GM23248 (cell line): ENCODE measurements at places on chromosomes 2 and 18. TPM values are rescaled to one million over a fixed set of nuclear protein-coding genes. Genes with fewer than 3 reads are reported as not detected.

GRCh38 chr2:26805241-26805676 lies 19.4 kb downstream of the CENPA start:
- H3K36me3 ChIP-seq: no peaks in the 10 kb centered on the region
- peaks cover 9% of the 10 kb centered on the region for H3K4me1 ChIP-seq
- no peaks in the 10 kb centered on the region for H3K27me3 ChIP-seq
- peak overlapping the region; percentile 72 for H3K27ac ChIP-seq
- peak; percentile 94 for DNase-seq

- no peak overlapping the region for H3K4me3 ChIP-seq
- peak; percentile 86 for DNase-seq
- no peaks in the 10 kb centered on the region for H3K36me3 ChIP-seq
Observed at GRCh38 chr2:68256093-68256450, 3.7 kb upstream of the PPP3R1 start.

- H3K27ac ChIP-seq: no peak overlapping the region
- H3K4me3 ChIP-seq: no peak overlapping the region
- H3K36me3 ChIP-seq: no peaks in the 10 kb centered on the region
- no peaks in the 10 kb centered on the region for H3K27me3 ChIP-seq
- peaks cover 24% of the 10 kb centered on the region for H3K4me1 ChIP-seq
Observed at GRCh38 chr2:188851826-188852225, 122.3 kb upstream of the COL3A1 start.

- H3K27me3 ChIP-seq: no peaks in the 10 kb centered on the region
- H3K27ac ChIP-seq: no peak overlapping the region
- peaks cover 25% of the 10 kb centered on the region for H3K4me1 ChIP-seq
- no peak for DNase-seq
- no peak overlapping the region for H3K4me3 ChIP-seq
Observed at GRCh38 chr2:64128943-64129391, 15.3 kb downstream of the PELI1 start.

DNA sequence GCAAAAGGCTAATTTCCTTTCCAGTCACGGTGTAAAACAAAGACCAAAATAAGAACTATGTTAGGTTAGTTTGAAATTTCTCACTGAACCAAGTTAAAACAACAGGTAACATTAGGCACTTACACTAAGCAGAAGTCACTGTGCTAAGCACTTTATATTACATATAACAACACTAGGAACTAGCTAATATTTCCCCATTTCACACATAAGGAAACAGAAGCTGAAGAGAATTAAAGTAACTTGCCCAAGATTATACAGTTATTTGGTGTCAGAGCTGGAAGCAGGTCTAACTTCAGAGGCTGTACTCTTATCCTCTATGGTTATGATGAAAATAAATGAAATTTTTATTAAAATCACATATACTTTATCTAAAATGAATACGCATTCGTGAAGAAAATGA lies 5.9 kb downstream of the ITSN2 start:
- peaks cover 15% of the 10 kb centered on the region; the same call in 1 of the 2 replicates for H3K4me1 ChIP-seq
- H3K36me3 ChIP-seq: no peaks in the 10 kb centered on the region
- H3K27me3 ChIP-seq: no peaks in the 10 kb centered on the region
- H3K27ac ChIP-seq: no peak overlapping the region
- DNase-seq: no peak

Gene CDCA7
- total RNA-seq: 3.0 and 3.3 TPM in 2 replicates

- H3K4me1 ChIP-seq: no peaks in the 10 kb centered on the region
- H3K36me3 ChIP-seq: no peaks in the 10 kb centered on the region
Observed at GRCh38 chr2:14256890-14257289, 375.6 kb upstream of the LRATD1 start.

- no peak overlapping the region for H3K4me3 ChIP-seq
- peaks cover 19% of the 10 kb centered on the region for H3K36me3 ChIP-seq
- H3K27ac ChIP-seq: no peak overlapping the region
- no peaks in the 10 kb centered on the region for H3K27me3 ChIP-seq
- peaks cover 12% of the 10 kb centered on the region; the same call in 1 of the 2 replicates for H3K4me1 ChIP-seq
- DNase-seq: no peak
Observed at GRCh38 chr2:40164736-40165508, 287.0 kb downstream of the SLC8A1 start.

Gene IL36A
- not detected in 2 replicates for total RNA-seq

DNA sequence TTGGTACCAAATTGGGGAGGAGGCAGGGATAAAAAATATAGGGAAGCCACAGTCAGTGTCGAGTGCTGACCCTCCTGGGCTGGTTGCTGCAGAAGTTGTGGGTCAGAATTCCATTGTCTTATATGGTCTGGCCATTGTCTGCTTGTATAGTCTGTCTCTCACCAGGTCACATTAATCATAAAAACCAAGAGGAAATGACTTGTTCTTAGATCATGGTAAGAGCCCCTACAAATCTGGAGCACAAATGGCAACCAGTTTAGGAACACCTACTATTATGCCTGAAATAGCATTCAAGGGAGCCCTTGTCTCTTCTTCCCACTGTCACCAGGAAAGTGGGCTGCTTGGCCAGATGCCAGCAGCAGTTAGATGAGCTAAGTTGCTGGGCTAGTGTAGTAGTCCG lies 119.7 kb upstream of the RMP24 start:
- no peaks in the 10 kb centered on the region for H3K27me3 ChIP-seq
- H3K27ac ChIP-seq: no peak overlapping the region
- H3K4me3 ChIP-seq: no peak overlapping the region
- no peak for DNase-seq
- no peaks in the 10 kb centered on the region for H3K4me1 ChIP-seq

- H3K4me3 ChIP-seq: no peak overlapping the region
- H3K27ac ChIP-seq: no peak overlapping the region
- H3K4me1 ChIP-seq: no peaks in the 10 kb centered on the region
- DNase-seq: no peak
- peaks cover 21% of the 10 kb centered on the region; the same call in 1 of the 2 replicates for H3K27me3 ChIP-seq
Observed at GRCh38 chr2:175439416-175439815, 257.9 kb upstream of the ATP5MC3 start.

DNA sequence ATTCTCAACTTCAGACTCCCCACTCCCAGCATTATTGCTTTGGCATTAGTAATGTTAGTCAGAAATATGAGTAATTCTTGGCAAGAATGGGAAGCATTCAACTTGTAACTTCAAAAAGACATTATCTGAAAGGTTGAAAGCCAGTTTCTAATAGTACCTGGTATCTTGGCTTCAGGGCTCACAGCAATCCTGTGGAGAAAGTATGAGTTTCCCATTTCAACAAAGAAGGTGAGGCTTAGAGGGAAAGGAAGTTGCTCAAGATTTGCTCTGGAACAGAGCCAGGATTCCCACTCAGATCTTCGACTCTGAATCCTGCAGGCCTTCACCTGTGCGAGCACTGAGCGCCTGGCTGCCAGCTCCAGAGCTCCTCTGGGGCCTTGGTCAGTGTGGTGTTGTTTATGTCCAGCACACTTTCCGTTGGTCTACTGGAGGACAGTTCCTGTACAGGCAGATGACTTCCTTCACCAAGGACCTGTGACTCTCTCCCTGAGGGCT lies 136.1 kb downstream of the MCFD2 start:
- peak; percentile 67 for DNase-seq
- H3K4me3 ChIP-seq: no peak overlapping the region
- H3K4me1 ChIP-seq: peaks cover 64% of the 10 kb centered on the region
- H3K27me3 ChIP-seq: no peaks in the 10 kb centered on the region

GRCh38 chr2:147037048-147037447 lies 807.8 kb upstream of the ACVR2A start:
- no peak overlapping the region for H3K4me3 ChIP-seq
- DNase-seq: no peak
- H3K27ac ChIP-seq: no peak overlapping the region
- H3K27me3 ChIP-seq: no peaks in the 10 kb centered on the region
- no peaks in the 10 kb centered on the region for H3K36me3 ChIP-seq

Gene STARD6
- not detected in 2 replicates for total RNA-seq

- no peaks in the 10 kb centered on the region for H3K36me3 ChIP-seq
- no peaks in the 10 kb centered on the region for H3K4me1 ChIP-seq
- H3K4me3 ChIP-seq: no peak overlapping the region
- H3K27me3 ChIP-seq: peaks cover 22% of the 10 kb centered on the region
- H3K27ac ChIP-seq: no peak overlapping the region
Observed at GRCh38 chr2:233096006-233096405, 35.9 kb downstream of the INPP5D start.

DNA sequence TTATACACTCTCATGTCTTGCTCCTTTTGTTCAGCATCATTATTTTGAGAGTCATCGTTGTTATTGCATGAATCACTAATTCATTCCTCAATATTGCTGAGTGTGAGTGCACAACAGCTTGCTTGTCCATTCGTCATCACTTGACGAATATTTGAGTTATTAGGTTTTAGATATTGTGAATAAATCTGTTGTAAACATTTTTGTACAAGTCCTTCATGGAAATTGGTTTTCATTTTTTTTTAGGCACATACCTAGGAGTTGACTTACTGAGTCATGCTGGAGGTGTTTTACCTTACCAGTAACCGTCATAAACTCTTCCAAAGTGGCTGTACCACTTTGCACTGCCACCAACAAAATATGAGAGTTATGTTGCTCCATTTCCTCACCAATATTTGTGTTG lies 84.2 kb upstream of the NCK2 start:
- H3K4me3 ChIP-seq: no peak overlapping the region
- H3K4me1 ChIP-seq: no peaks in the 10 kb centered on the region
- no peak overlapping the region for H3K27ac ChIP-seq
- no peak for DNase-seq
- H3K36me3 ChIP-seq: no peaks in the 10 kb centered on the region
- H3K27me3 ChIP-seq: no peaks in the 10 kb centered on the region

Gene SLC23A3
- total RNA-seq: 0.13 and 1.2 TPM in 2 replicates

Gene SLC11A1
- not detected in 2 replicates for total RNA-seq

DNA sequence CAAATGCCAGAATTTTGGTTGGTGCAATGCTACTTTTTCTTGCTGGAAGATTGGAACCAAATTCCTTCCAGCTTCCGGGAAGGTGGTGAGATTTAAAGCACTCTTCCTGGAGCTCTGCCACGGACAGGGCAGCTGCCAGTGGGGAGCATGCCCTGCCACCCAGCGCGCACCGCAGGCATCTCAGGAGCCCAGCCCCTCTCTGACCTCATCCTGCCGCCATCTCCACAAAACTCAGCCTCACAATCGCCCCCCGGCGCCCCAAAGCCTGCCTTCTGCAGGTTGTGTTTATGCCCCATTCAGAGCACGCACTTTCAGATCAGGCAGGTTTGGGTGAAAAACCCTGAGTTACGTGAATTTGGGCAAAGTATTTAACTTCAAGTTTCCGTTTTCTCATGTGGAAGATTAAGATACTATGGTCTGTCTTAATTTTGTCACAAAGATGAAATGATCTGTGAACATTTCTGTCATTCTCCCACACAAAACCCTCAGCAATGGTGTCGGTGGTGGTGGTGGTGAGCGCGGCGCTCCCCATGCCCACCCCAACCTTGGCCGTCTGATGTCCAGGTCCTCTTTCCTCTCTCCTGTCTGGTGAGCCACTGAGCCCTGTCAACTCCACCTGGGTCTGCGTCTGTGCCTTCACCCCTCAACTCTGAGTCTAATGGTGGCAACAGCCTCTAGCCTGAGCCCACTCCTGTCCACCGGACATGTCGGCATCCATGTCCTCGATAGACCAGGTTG lies 282.8 kb upstream of the SALL3 start:
- no peaks in the 10 kb centered on the region for H3K4me1 ChIP-seq
- no peak for DNase-seq
- H3K27ac ChIP-seq: no peak overlapping the region

DNA sequence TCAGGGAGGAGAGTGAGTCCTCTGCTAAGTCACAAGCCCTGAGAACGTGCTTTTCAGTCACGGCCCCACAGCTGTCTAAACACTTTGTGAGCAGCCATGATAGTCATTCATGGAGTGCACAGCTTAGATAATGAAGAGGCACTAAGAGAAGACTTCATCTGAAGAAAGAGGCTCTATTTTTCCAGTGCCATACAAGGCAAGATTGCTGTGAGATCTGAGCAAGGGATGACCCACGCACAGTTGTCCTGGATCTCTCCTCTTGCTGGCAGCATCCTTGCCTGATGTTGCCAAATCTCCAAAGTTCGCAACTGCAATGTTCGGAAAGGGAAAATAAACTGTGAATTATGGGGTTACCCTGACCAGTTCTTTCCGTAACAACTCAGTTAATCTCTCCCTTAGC lies 418.7 kb downstream of the MEIS1 start:
- peak; percentile 28 for DNase-seq
- H3K4me3 ChIP-seq: no peak overlapping the region
- 0 out of 2 replicates have a peak, but pooled peaks cover 5% of the 10 kb centered on the region for H3K4me1 ChIP-seq
- H3K27me3 ChIP-seq: no peaks in the 10 kb centered on the region
- no peaks in the 10 kb centered on the region for H3K36me3 ChIP-seq
- H3K27ac ChIP-seq: no peak overlapping the region

DNA sequence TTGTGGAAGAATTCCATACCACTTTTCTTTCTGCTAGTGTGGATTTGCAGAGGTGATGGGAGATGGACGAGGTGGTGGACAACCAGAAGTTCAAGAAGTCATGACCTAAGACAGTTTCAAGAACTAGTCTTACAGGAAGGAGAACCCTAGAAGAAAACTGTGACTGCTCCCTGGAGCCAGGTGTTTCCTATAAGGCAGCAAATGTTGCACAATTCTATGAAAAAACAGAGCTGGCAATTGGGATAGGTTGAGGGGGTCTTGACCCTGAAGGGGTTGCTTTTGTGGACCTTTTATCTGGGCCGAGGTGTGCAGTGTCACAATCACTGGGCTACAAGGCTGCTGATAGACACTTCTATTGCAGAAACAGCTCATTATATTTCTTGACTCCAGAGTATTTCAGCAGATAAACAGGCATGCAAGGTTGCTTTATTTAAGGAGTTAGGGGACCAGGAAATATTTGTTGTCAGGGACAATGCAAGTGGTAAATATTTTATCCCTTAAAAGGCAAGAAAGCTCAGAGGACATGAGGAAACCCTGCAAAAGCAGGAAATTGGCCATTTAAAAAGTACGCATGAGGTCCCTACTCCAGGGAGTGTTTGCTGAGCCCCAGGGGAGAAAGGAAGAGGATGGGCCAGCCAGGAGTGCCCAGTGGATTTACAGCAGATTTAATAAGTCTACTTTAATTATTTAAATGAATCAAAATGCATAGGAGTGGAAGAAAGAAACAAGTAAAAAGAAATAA lies 22.9 kb downstream of the APCDD1 start:
- H3K27ac ChIP-seq: no peak overlapping the region
- no peaks in the 10 kb centered on the region for H3K36me3 ChIP-seq
- DNase-seq: no peak
- no peaks in the 10 kb centered on the region for H3K4me1 ChIP-seq
- H3K4me3 ChIP-seq: no peak overlapping the region
- H3K27me3 ChIP-seq: peaks cover 21% of the 10 kb centered on the region

DNA sequence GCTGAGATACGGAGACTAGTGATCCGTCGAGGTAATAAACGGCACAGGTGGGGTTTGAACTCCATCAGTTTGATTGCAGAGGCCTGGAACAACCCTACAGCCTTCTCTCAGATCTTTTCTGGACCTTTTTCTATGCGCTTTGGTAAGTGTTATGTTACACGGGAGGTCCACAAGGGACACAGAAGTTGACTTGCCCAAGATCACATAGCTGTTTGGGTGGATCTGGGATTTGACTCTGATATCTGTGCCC lies 1.1 kb upstream of the DNPEP start:
- H3K27me3 ChIP-seq: no peaks in the 10 kb centered on the region
- peaks cover 6% of the 10 kb centered on the region; the same call in 1 of the 2 replicates for H3K4me1 ChIP-seq
- peak overlapping the region; percentile 58 for H3K4me3 ChIP-seq
- no peak for DNase-seq
- 0 out of 2 replicates have a peak overlapping the region, but pooled peaks have one; percentile 6 for H3K27ac ChIP-seq

Gene IL37
- total RNA-seq: not detected in 2 replicates

- H3K4me1 ChIP-seq: no peaks in the 10 kb centered on the region
- no peak overlapping the region for H3K4me3 ChIP-seq
- DNase-seq: no peak
- H3K27ac ChIP-seq: no peak overlapping the region
- H3K27me3 ChIP-seq: no peaks in the 10 kb centered on the region
Observed at GRCh38 chr2:6290217-6291015, 575.3 kb downstream of the CMPK2 start.

GRCh38 chr2:69579536-69579935 lies 64.0 kb downstream of the AAK1 start:
- no peak overlapping the region for H3K27ac ChIP-seq
- DNase-seq: peak; percentile 36
- H3K27me3 ChIP-seq: no peaks in the 10 kb centered on the region
- H3K36me3 ChIP-seq: no peaks in the 10 kb centered on the region
- H3K4me3 ChIP-seq: no peak overlapping the region
